Stimulated activated CD4-positive, alpha-beta T cell treated with anti-CD3 and anti-CD28 coated beads, Interleukin-1b, Interleukin-23, amount 100 ng/mL, for 1 hour (primary cell): ENCODE measurements at places on chromosomes 4 and X.

- no peak for DNase-seq
These were observed 240.3 kb upstream of the TAPT1 start for GRCh38 chr4:16466581-16466980.

- DNase-seq = no peak
These were observed 45.8 kb downstream of the KDR start for GRCh38 chr4:55079451-55080173.

GRCh38 chr4:80343887-80344286 is 8.4 kb downstream of the CFAP299 start:
- DNase-seq = no peak

DNA sequence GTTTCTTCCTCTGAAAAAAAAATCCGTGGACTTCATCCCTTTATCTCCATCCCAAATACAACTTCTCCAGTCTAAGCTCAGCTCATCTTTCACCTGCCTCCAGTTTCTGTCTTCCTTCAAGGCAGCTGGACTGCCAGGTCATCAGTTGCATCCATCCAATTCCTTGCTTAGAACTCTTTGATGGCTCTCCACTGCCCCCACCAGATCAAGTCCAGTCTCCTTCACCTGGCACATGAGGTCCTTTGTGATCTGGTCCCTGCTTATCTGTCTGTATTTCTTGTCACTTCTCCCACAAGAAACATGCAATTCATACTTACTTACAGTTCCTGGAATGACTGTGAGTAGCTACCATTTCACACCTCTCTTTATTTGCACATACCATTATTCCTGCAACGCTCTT is 33.8 kb downstream of the OTUD6A start:
- DNase-seq = no peak

DNA sequence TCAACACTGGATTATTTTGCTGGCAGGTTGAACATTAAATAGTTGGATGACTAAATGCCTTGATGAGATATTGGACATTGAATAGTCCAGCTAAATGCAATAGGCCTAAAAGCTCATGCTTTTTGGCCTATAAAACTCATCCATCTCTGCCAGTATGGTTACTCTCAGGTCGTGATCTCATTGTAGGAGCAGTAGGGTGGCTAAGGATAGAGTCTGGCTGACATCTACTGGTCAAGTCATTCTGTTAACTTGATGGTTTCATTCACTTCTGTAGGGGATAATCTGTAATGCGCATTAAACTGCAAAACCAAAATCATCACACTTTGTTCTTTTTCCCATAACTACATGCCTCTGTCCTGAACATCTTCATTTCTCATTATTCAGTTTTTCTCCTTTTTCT is 227.0 kb downstream of the DKK2 start:
- no peak for DNase-seq

DNA sequence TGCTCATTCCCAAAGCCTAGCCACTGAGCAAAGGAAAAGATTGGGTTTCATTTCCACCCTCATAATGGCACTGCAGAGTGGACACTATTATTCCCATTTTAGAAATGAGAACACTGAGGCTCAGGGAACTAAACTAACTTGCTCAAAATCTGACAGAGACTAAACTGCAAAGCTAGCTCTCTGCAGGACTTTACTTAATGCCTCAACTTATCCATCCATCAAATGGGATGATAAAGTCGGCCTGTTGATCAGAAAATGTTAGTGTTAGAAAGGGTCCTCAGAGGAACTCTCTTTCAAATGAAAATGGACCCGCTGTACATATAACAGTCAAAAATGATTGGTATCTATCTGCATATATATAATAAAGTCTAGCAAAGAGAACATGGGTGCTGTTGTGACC is 186.8 kb downstream of the QDPR start:
- no peak for DNase-seq

DNA sequence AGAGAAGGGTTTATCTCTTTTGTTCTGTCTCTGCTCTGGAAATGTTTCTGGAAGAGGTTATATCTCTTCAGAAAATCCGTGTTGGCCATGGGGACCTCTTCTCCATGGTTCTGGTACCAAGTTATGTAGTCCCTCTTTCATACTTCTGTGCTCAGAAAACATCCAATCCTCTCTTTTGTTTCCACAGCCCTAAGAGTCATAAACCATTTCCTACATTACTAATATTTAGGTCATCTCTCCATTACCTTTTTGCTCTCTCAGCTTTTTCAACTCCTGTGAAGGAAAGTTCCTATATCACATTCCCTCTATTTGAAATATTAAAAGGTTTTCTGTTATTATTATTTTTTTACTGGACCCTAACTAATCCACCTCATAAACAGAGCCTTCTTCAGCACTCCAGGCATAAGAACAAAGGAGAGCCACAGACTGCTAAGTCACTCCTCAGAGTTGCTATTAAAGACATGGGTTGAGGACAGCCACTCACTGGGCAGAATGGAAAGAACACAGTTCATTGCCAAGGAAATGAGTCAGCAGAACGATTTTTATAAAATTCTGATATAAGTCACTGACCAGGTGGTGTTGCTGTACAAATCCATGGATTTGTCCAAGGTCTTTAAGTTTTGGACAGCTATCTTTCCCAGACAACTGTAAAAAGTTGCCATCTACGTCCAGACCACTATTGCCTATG is 122.4 kb upstream of the NPY2R start:
- no peak for DNase-seq

GRCh38 chr4:23438764-23439163 is 451.1 kb downstream of the PPARGC1A start:
- DNase-seq = no peak

DNA sequence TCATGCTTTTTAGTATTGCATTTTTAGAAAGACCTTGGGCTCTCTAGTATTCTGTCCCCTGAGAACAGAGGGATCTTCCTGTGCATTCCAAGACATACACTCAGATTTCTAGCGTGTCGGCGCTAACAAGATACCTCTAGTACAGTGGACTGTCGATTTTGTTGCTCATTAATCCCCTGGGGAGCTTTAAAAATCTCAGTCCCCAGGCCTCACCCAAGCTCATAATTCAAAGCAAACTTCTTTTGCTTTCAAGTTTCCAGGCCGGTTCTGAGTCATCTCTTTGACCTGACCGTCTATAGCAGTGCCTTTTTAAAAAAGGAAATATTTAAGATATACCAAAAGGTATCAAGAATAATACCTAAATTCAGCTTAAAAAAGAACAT is 137.0 kb downstream of the AMMECR1 start:
- no peak for DNase-seq

- DNase-seq = no peak
These were observed 5.6 kb downstream of the GAK start for GRCh38 chr4:926538-926937.

GRCh38 chr4:89704651-89705395 is 132.1 kb downstream of the SNCA start:
- no peak for DNase-seq

DNA sequence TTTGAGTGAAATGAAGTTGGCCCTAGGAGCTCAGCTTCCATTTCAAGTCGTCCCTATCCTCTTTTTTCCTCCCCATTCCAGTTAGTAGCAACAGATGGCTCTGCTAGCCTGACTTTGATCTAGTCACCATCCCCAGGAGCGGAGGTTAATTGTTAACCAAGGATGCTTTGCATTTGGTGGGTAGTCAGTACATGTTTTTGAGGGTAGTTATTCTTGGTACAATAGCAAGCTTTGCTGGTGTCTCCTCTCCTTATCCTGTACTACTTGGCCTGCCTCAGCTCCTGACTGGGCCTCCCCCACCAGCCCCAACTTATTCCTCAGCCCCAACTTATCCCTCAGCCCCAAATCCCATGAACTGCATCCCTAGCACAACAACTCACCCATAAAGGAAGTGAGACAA is 14.8 kb upstream of the RTL5 start:
- no peak for DNase-seq

GRCh38 chr4:98232202-98232601 is 29.0 kb upstream of the RAP1GDS1 start:
- DNase-seq = no peak

GRCh38 chr4:105725623-105726022 is 17.0 kb downstream of the GSTCD start:
- no peak for DNase-seq

GRCh38 chr4:84915396-84915780 is 51.1 kb downstream of the WDFY3 start:
- no peak for DNase-seq

GRCh38 chr4:95167805-95168204 is 381.0 kb downstream of the UNC5C start:
- no peak for DNase-seq

DNA sequence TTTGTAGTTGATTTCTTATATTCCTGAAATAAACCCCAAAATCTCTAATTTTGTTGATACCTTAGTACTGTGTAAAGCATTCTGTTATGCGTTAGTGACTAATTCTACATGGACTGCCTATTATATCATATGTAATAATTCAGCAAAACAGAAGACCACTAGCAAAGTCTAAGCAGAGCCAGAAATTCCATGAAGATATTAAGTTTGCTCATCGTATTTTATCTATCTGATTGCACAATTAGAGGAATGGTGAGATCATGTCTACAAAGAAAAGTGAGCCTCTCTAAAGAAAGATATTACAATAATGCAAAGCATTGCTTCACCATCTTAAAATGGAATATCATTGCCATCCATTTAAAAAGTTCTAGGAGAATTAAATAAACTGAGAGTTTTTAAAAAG is 374.6 kb upstream of the SLC7A11 start:
- no peak for DNase-seq

GRCh38 chr4:125338814-125339213 is 24.1 kb downstream of the FAT4 start:
- no peak for DNase-seq

GRCh38 chr4:170805352-170805751 is 715.6 kb upstream of the AADAT start:
- no peak for DNase-seq

GRCh38 chrX:123140904-123141303 is 43.2 kb upstream of the GRIA3 start:
- no peak for DNase-seq
